T-helper 22 cell (primary cell): ENCODE measurements at places on chromosomes 1 and 21.

DNA sequence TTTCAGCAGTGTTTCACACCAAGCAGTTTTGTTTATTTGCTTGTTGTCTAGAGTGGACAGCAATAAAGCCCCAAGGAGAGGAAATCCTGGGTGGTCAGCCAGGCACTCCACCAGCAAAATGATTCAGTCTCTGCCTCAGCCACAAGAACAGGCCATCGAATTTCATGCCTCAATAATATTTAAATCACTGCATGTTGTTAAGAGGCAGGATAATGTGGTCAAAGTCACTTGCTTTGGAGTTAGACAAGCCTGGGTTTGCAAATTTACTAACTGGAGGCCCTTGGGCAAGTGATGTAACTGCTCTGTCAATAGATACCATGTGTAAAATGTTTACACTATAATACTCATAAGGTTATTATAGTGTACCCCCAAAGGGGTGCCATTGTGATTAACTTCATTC lies 349.6 kb downstream of the LMO4 start:
- DNase-seq, result no peak

DNA sequence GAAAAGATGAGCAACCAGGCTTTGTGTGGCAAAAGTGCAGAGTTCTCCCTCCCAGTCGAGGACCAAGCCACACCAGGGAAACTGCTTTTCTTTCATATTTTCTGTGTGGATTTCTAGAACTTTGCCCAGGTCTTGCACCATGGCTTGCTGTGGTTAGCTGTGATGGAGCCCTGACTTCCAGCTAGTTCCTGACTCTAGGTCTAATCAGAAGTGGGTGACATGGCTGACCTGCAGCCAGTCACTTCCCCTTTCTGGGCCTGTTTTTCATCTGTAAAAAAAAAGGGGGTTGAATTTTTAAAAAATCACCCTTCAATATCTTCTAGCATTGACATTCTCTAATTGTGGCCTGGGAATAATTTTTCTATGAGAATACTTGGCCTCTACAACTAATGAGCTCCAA lies 491.2 kb upstream of the USP24 start:
- DNase-seq, result no peak

DNA sequence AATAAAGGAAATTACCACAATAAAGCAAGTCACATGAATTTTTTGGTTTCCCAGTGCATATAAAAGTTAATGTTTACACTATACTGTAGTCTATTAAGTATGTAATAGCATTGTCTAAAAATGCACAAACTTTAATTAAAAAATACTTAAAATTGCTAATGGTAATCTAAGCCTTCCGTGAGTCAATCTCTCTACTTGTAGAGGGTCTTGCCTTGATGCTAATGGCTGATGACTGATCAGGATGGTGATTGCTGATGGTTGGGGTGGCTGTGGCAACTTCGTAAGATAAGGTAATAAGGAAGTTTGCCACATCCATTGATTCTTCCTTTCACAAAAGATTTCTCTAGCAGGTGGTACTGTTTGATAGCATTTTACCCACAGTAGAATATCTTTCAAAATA lies 466.6 kb upstream of the PROX1 start:
- no peak for DNase-seq

DNA sequence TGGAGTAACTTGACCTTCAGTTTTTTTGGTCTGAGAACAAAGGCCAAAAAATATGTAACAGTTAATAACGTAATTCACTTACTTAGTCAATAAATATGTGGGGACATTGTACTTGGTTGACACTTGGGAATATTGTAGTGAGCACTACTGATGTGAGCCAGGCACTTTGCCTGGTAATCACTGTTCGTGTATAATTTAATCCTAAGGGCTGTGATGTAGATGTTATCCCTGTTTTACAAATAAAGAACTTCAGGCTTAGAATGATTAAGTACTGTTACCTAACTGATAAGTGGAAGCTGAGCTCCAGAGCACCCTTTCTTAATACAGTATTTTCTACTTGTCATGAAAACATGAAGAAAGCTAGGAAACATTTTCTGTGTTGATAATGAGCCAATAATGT lies 28.0 kb downstream of the PTBP2 start:
- DNase-seq, result no peak

DNA sequence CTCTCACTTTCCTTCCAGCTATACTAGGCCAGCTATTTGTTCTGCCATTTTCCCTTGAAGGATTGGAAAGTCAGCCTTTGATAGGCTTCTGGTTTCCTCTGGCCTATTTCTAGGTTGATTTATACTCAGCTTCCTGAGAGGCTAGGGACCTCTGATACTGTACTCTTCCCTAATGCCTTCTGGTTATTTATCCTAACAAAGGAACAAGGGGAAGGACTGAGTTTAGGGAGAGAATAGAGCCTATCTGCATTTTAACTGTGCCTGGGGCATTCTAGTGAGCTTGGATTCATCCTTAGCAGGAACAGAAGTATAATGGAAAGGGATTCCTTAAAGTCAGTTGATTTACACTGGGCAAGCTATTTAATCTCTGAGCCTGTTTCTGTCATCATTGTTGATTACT lies 11.8 kb upstream of the TMEM39B start:
- DNase-seq, result no peak
